ENCODE measurements at places on chromosomes 13 and 19.

- no peak for DNase-seq
Measured at GRCh38 chr13:40618581-40619478, 47.6 kb downstream of the FOXO1 start.

DNA sequence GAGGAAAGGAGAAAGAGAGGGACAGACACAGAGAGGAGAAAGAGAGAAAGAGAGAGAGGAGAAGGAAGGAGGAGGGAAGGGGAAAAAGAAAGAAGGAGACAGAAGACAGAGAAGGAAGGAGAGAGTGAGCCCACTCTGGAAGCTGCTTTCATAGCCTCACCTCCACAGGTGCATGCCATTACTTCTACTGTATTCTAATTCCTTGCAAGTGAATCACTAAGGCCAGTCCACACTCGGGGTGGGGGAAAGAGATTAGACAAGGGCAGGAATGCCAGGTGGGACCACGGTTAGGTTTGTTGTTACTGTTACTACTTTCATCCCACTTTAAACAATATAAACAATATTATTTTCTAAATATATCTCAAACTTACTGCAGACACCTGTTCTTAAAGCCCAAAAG, 684.5 kb upstream of the ARGLU1 start:
- no peak for DNase-seq

- no peak for DNase-seq
Measured at GRCh38 chr13:106297283-106297682, 238.2 kb downstream of the EFNB2 start.

GRCh38 chr13:30997697-30998096, 65.2 kb downstream of the TEX26 start:
- DNase-seq, result no peak

- no peak for DNase-seq
Measured at GRCh38 chr13:114174529-114174961, 4.5 kb upstream of the CFAP97D2 start.

DNA sequence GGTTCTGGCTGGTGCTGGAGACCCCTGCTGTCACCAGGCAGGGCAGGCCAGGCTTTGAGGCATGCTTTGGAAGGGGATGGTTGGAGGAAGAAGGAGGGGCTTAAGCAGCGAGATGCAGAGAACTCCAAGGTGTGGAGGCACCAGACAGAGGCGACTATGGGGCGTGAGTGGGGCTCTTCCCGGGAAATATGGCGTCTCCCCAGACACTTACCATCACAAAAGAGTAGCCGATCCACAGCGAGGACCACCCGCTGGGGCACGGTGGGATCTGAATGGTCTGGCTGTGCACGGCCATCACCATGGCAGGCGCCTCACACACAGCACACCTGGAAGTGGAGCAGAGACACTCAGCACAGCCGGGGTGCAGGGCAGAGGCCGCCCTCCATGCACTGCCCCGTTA, 151.9 kb downstream of the COL4A1 start:
- no peak for DNase-seq

DNA sequence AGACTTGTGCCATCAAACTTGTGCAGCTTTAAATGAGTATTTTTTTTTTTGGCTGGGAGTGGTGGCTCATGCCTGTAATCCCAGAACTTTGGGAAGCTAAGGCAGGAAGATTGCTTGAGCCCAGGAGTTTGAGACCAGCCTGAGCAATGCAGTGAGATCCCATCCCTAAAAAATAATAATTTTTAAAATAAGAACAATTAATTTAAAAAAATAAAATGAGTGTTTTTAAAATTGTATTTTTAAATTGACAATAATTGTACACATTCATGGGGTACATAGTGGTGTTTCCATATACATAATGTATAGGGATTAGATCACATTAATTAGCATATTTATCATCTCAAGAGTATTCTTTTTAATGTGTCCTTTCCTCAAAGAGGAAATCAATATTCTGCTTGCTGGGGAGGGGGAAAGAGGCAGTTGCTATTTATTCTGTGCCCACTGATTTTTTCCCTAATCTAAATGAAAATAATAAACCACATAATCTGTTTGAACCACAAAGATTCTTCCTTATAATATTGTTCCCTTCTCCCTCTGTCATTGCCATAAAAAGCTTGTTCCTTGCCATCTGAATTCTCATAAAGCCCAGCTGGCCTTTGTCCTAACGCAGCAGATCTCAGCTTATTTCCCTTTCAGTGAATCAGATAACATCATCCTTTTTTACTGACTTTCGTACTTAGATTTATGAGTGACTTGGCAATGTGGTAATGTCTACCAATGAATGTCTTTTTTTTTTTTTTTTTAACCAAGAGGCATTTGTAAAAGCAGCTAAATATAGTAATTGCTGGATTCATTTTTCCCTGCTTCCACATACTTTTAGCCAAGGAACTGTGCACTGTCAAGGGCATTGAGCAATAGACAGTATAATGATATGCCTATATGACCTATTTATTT, 81.8 kb upstream of the RUBCNL start:
- no peak for DNase-seq

GRCh38 chr13:111927181-111927540, 139.8 kb upstream of the SOX1 start:
- DNase-seq, result no peak

All from mucosa of descending colon (tissue), 3 donors.